ENCODE measurements at places on chromosomes 7 and 10. TPM values are rescaled to one million over a fixed set of nuclear protein-coding genes. Genes with fewer than 3 reads are reported as not detected.
A peak's percentile ranks its signal among the peaks of the same experiment; 100 is the strongest.

LIPK gene
- total RNA-seq = not detected

CREB5 gene
- not detected for total RNA-seq

HKDC1 gene
- 0.05 TPM for total RNA-seq

OPALIN gene
- not detected for total RNA-seq

NPC1L1 gene
- total RNA-seq = not detected

AMZ1 gene
- total RNA-seq = 0.05 TPM

AKR1E2 gene
- total RNA-seq = 6.6 TPM

PAX2 gene
- not detected for total RNA-seq

TMEM130 gene
- total RNA-seq = 0.42 TPM

TFEC gene
- total RNA-seq = not detected

MAGI2 gene
- 0.17 TPM for total RNA-seq

TUBB8 gene
- total RNA-seq = not detected

ZPBP gene
- not detected for total RNA-seq

CAV2 gene
- total RNA-seq = not detected

SEC24C gene
- total RNA-seq = 112 TPM

- DNase-seq = no peak
Measured at GRCh38 chr7:151125470-151125845, 39.2 kb downstream of the AGAP3 start.

- DNase-seq = no peak
Measured at GRCh38 chr10:102819054-102819453, 18.2 kb downstream of the CYP17A1 start.

DNA sequence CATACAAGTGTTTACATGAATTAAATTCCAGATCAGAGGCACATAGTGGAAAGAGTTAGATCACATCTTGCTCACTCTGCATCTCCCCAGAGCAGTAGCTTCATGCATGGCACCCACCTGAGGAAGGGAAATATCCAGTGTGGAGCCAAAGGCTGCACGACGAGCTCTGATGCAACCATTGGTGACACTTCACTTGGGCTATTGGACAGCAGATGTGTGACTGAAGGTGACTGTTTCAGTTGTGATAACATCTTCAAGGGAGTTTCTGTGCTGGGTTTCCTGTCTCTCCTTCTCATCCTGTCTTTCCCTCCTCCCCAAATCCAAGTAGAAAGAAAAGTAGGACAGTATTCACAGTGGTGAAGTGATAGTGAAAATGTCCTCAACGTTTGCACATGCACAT, 115.0 kb downstream of the TAF3 start:
- DNase-seq = no peak

- DNase-seq = no peak
Measured at GRCh38 chr10:3785851-3786271, 852 bp upstream of the KLF6 start.

DNA sequence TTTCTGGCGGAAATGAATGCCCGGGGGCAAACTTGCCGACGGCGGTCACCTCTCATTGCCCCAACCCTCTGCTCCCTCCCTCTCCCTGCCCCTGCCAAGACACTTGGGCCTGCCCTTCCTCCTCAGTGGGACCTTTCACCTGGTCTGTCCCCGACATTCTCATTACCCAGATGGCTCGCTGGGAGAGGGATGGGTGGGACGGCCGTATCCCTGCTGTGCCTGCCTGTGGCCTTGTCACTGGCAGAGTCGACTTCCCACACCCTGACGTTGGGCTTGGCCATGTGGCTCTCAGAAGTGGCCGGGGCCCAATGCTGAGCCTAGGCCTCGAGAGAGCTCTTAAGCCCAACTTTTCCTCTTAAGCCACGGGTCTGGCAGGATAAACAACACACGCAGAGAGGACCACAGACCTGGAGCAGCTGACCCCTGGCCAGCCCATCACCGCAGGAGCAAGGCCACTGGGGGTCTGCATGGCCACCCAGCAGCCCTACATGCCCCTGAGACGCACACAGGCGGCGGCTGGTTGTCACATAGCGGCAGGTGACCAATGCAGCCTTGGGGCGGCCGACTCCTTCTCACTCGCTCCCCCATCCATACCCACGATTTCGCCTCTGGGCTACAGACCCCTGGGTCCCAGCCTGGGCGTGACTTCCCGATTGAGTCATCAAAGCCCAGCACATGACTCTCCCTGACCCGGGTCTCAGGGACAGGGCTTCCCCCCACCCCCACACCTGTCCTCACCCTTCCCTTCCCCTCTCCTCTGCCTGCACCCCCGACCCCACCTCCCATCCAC, 40.1 kb downstream of the SLC29A4 start:
- no peak for DNase-seq

GRCh38 chr10:94133239-94133638, 139.5 kb downstream of the PLCE1 start:
- DNase-seq = no peak

- DNase-seq = no peak
Measured at GRCh38 chr10:69745698-69746097, 56.0 kb upstream of the COL13A1 start.

DNA sequence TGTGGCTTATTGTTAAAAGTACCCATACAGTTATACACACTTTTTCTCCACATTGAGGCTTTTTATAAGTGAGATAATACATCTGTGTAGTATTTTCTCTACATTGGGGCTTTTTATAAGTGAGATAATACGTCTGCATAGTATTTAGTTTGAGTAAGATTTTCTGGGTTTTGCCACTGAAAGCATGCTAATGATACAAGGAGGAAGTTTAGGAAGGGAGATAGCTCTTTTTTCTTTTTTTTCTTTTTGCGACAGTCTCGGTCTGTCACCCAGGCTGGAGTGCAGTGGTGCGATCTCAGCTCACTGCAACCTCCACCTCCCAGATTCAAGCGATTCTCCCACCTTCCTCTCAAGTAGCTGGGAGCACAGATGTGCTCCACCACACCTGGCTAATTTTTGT, 13.3 kb downstream of the FAM107B start:
- DNase-seq = no peak

DNA sequence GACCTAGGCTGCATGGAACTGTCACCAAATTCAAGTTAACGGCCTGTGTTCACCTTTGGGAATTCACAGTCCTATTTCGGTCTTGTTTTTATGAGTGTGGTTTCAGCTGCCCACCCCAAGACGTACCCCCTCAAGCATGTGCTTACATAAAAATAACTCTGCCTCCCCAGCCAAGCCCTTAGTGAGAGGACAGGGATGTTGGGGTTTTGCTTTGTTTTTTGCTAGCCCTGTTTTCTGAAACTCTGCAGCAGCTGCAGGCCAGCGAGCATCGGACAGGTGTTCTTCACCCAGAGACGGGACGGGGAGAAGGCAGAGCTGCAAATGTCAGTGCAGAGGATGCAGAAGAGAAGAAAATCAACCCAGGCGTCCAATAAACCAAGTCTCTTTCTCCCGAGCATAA, 13.5 kb downstream of the CHST15 start:
- DNase-seq = no peak

DNA sequence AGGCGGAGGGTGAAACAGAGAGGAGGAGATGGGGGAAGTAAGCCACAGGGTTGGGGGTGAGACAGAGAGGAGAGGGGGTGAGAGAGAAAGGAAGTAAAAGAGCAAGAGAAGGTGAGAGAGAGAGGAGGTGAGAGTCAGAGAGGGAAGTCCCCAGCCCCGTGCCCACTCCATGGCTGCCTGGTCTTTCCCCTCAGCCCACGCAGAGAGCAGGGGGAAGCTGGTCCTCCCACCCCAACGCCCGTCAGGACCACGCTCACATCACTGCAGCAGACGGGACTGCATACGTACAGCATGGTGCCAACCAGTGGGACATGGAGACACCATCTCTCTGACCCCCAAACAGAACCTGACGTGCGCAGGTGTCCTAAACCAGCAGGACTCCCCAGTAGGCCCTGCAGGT, 12.1 kb upstream of the PDGFA start:
- no peak for DNase-seq

DNA sequence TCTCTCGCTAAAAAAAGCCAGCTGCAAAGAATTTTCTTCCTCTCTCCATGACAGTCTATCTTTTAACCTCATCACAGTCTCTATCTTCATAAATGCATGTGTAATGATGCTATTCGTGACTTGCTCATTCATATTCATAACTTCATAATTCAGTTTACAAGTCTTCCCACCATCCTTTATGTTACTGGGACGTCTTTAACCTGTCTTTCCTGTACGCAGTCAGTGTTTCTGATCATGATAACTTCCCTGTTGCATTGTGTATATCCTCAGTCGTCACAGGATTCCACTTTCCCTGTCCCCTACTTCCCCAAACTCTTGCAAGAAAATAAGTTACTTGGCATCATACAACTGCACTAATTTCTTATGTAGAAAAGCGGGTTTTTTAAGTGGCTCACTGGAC, 165.6 kb upstream of the ASAH2 start:
- no peak for DNase-seq

DNA sequence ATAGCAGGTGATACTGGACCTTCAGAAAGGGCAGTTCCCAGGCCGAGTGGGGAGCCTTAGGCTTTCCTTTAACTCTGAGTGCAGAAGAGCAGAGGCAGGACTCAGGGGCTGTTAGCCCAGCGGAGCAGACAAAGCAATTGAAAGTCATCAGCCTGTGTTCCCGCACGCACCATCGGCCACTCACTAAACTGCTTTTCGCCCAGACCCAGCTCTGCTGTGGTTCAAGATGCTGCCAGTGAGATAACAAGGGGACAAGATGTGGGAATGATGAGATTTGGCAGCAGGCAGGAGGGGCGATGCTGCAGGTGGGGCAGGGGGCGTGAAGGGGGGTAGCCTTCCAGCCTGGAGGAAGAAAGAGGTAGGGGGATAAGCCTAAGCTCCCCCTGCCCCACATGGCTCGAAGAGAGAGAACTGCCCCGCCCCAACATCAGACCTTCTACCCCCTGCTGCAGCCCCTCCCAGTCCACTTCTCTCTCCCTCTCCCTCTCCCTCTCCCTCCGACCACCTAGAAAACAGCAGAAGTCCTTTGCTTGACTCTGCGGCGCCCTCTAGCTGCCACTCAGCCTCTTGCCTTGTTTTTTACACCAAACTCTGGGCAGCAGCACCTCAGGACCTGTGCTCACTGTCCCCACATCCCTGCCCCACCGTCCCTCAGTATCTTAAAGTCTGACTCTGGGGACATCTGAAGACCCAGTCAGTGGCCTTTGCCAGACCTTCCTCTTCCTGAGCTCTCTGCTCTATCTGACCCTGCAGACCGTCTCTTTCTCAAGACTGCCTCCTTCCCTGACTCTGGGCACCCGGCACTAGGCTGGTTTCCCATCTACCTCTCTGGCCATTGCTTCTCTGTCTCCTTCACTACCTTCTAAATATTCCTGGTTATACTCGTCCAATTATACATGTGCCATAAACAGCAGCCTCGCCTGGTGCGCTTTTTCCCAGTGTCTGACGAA, 110.5 kb downstream of the C10orf105 start:
- peak; percentile 35 for DNase-seq

GRCh38 chr7:93828260-93828659, 62.3 kb downstream of the TFPI2 start:
- DNase-seq = no peak

- no peak for DNase-seq
Measured at GRCh38 chr10:132518572-132519381, 18.8 kb upstream of the INPP5A start.

DNA sequence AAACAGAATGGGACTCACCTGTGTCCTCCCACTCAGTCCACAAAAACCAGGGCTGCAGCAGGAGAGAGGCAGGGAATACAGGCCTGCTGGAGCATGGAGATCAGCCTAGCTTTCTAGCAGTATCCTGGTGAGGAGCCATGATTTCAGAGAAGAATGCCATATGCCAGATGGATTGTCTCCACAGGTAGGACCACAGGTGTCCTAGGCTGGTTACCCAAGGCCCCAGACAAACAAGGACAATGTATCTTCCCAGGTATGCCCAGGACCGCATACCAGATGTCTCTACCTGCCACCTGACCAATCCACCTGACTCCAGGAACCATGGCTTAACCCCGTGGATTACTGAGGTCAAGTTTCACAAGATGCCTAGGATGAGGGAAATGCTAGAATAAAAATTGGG, 295.4 kb upstream of the NPSR1 start:
- no peak for DNase-seq

- no peak for DNase-seq
Measured at GRCh38 chr7:100065452-100066186, 15.9 kb downstream of the ZNF3 start.

GRCh38 chr7:30301751-30302150, 17.4 kb downstream of the ZNRF2 start:
- no peak for DNase-seq

DNA sequence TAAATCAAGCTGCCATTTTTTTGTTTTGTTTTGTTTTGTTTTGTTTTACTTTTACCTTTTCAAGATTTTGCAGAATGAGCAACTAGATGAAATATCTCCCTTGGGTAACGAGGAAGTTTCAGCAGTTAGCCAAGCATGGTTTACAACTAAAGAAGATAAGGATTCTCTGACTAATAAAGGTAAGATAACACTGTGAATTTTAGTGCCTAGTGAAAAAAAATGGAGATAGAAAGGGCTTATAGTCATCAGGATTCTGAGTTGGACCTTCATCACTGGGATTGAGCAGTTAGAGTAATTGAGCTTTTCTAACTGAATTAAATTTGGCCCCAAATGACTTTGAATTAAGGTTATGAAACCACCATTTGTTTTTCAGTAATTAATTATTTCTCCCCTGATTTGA, 21.2 kb downstream of the DMTF1 start:
- DNase-seq = no peak

GRCh38 chr10:76547352-76547972, 1090.1 kb downstream of the KCNMA1 start:
- peak; percentile 9 for DNase-seq

DNA sequence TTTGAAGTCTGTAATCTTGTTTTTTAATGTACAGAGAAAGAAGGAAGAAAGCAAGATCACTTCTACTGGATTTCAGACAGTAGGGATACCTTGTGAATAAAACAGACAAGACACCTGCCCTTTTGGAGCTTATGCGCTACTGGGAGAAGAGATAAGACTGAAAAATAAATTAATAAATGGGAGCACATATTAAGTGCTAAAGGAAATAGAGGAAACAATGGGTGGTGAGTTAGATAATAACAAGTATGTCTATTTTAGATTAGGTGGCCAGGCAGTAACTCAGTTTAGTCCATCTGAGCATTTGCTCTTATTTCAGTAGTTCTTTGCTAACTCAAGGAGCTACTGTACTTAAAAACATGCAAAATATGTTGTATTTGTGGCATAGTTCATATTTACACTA, 15.9 kb downstream of the MIOS start:
- no peak for DNase-seq

GRCh38 chr7:28768577-28769147, 189.5 kb downstream of the TRIL start:
- DNase-seq = no peak

- DNase-seq = no peak
Measured at GRCh38 chr7:70646536-70647248, 485.3 kb upstream of the GALNT17 start.

DNA sequence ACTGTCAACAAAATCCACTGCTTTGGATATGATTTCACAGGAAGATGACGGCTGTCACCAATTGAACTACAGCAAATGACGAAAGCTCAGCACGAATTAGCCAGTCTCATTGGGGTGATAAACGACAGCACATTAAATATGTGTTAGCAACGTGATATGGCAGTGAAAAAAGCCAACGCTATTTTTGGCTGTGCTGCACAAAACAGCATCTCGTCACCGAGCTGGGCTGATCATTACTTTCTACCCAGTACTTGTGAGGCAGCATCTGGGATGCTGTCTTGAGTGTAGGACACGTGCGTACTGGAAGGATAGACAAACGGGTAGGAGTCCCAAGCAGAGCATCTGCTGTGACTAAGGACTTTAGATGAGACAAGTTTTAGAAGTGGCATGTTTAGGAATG, 138.3 kb downstream of the EXOC4 start:
- no peak for DNase-seq
